ENCODE measurements at places on chromosomes 16 and 17.

GRCh38 chr17:28472871-28473497, 460 bp upstream of the SLC13A2 start:
- DNase-seq = no peak

DNA sequence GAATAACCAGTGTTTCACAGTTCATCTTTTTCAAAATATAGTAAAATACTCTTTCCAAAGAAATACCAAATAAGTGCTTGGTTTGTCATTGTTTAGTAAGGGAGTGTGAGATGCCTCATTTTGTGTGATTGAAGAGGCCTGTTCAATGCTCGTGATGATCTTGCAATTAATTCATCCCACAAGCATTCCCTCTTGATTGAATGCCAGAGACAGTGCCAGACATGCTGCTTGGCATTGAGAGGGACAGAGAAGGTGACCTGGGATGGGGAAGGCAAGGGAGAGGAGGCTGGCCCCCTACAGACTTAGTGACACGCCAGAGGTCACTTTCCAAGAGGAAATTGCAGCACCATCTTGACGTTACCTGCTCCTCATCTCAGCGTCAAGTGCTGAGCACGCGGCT, 49.3 kb downstream of the CLEC16A start:
- DNase-seq = no peak

GRCh38 chr17:37650419-37651003, 7.3 kb upstream of the DDX52 start:
- DNase-seq = no peak

DNA sequence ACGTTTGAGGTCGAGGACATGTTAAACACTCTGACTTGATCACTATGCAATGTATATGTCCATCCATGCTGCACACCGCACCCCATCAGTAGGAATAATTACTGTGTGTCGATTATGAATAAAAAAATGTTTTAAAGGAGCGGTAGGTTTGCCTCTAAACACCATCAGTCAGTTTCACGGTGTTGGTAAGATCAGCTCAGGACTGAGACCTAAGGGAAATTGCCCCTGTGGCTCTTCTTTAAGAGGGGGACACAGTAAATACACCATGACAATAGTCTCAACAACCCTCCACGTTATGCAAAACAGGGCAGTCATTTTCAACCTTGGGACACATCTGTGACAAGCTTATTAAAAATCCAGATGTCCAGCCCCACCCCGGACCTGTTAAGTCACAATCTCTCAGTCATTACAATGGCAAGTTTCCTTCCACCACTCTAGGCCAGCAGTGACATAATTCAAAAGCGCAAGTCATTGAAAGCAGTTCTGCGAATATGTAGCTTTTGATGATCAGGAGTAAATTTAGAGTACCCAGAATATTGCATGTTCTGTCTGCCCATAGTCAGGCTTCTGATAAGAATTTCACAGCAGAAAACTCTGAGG, 1.2 kb downstream of the ATMIN start:
- DNase-seq = no peak

DNA sequence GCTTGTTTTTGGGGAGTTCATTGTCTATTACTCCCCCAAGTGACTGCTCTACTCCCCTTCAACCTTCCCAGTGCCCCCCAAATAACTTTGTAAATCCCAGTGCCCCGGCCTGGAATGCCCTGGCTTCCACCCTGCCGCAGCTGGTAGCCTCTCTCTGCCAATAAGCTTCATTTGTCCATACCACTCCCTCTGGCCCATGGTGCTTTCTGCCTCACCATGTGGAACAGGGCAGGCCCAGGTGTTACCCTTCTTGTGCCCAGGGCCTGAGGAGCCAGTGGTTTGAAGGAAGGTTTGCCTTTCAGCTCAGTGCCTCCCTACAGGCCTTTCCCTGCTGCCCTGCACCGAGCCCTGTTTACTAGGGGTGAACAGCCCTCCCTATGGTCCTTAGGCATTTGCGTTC, 134.2 kb downstream of the AATF start:
- no peak for DNase-seq

GRCh38 chr16:1493746-1494094, 560 bp downstream of the TELO2 start:
- DNase-seq = no peak

- no peak for DNase-seq
These were observed 7.1 kb downstream of the MINK1 start for GRCh38 chr17:4839965-4840892.

GRCh38 chr16:53341792-53342191, 92.5 kb upstream of the RBL2 start:
- DNase-seq = no peak

DNA sequence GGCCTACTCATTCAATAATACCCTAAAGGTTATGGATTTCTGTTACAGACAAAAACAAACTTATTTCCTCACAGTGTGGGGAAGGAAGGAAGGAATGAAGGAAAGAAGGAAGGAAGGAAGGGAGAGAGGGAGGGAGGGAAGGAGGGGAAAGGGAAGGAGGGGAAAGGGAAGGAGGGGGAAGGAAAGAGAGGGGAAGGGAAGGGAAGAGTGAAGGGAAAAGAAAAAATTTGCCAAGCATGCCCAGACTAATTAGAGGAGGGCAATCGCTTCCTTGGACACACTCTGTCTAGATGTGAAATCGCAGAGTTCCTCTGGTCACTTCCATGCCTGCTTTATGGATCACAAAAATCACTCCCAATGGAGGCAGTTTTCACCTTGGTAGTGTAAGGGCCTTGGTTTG, 570.1 kb upstream of the SOX9 start:
- no peak for DNase-seq

DNA sequence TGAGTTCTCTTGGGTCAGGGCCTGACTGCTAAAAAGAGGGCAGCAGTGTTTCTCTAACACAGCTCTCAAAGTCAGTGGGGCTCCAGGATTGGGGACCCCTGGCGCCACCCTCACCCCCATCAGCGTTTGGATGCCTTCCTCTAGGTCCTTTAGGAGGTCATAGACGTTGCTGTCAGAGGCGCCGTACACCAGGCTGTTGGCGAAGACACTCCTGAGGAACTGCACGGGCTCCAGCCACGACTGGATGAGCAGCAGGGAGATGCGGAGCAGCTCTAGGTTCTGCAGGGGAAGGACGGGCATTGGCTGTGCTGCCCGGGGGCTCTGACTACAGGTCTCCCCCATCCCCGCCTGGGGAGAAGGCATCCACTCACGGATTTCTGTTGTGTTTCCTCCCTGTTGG, 993 bp downstream of the GH1 start:
- DNase-seq = peak; percentile 44

GRCh38 chr16:20987049-20987448, 86.5 kb downstream of the LYRM1 start:
- no peak for DNase-seq

DNA sequence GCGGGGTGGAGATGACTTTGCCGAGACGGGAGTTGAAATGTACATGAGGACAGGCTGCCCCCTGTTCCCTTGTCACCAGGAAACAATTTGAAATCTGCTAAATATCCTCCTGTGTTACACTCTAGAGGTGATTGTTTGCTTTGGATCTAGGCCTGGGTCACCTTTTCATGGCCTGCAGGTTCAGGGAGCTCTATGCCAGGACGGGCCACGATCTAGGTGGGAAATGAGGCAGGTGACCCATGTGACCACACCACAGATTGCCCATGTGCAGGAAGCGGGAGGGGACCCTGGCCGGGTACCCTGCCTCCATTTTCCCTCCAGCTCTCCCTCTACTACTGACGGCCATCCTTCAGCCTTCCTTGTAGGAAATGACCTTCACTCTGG, 43.4 kb downstream of the MEAK7 start:
- DNase-seq = no peak

DNA sequence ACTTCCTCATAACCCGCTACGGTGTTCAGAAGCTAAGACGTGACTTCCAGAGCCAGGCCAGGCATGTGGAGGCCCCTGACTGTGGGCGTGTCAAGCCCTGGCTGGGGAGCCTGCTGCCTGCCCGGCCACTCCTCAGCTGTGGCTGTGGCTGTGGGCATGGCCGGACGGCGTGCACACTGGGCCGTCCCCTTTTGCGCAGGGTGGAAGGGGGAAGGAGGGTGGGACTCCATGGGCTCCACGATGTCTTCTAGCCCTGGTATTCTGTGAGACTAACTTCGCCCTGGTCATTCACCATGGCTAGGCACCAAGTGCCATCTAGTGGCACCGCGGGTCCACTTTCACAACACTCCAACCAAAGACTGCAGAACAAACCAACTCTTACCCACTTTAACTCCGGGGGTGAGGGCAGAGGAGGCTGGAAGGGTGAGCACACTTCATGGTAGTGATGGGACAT, 67.9 kb downstream of the N4BP1 start:
- no peak for DNase-seq

DNA sequence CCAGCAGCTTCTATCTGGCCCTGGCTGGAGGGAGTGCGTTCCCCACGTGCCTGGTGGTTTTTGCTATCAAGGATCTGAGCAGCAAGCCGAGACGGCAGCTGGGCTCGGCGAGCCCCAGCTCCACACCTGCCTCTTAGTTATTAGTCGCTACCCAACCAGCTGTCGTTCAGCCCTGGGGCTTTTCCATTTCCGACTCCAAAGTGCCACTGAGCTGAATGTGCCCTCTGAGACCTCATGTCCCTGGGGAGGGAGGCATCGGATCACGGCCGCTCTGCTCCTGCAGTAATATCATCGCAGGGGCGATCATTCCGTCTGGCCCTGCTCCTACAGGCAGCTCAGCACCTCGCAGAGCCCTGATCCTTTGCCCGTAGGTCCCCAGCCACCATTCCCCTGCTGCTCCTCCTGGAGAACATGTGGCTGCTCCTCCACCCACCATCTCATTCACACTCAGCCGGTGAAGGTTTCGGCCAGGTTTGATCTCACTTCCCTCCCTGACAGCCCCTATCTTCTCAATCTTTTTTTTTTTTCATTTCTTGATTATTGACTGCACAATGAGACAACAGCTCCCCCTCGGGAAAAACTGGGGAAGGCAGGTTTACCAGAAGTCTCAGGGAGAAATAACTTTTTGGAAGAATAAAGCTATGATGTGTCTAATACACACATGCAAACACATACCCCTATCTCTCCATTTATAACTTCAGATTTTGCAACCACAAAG, 86.7 kb downstream of the ZFHX3 start:
- DNase-seq = no peak

- no peak for DNase-seq
These were observed 24.1 kb downstream of the CHD9 start for GRCh38 chr16:53078765-53079485.

GRCh38 chr17:61128661-61129115, 271.0 kb upstream of the TBX2 start:
- DNase-seq = no peak

GRCh38 chr16:57257455-57258070, 12.5 kb downstream of the ARL2BP start:
- no peak for DNase-seq

DNA sequence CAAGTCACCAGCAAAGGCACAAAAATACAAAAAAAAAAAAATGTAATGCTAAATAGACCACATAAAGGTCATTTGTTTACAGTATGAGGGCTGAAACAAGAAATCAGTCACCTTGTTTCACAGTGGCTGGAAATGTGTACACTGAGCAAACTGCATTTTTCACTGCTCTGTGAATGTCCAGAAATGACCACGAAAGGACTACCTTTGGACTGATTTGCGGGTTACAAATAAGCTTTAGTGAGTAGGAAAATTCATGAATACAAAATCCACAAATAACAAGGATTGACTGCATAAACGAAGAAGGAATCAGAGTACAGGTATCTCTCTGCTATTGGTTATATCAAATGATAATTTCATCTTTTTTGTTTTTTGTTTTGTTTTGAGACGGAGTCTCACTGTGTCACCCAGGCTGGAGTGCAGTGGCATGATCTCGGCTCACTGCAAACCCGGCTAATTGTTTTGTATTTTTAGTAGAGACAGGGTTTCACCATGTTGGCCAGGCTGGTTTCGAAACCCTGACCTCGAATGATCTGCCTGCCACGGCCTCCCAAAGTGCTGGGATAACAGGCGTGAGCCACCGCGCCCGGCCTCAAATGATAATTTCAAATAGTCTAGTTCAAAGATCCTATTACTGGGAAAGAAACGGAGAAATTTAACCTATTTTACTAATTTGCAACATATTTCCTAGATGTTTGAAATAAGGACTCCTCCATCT, 30.5 kb downstream of the CYTH1 start:
- DNase-seq = no peak

DNA sequence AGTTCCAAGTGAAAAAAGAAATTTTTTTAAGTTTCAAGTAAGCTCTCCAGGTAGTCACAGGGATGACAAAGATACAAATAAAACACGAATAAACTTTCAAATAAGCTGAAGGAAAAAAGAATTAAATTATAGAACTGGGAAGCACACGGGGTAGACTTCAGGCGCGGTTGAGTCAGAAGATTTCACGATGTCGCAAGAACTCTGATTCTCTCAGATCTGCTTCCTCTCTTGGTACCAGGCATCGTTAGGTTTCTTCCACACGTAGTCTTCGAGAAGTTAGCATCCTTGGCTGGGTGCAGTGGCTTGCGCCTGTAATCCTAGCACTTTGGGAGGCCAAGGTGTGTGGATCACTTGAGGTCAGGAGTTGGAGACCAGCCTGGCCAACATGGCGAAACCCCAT, 784.1 kb upstream of the RBFOX1 start:
- DNase-seq = no peak

DNA sequence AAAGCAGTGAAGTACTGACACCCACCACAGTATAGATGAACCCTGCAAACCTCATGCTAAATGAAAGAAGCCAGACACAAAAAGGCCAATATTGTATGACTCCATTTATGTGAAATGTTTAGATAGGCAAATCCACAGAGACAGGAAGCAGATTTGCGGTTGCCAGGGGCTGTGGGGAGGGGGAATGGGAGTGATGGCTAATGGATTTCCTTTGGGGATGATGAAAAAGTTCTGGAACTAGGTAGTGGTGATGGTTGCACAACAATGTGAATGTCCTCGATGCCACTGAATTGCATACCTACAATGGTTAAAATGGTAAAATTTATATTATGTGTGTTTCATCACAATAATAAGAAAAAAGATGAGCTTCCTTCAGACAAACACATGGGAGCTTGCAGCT, 28.4 kb upstream of the WFIKKN2 start:
- no peak for DNase-seq

DNA sequence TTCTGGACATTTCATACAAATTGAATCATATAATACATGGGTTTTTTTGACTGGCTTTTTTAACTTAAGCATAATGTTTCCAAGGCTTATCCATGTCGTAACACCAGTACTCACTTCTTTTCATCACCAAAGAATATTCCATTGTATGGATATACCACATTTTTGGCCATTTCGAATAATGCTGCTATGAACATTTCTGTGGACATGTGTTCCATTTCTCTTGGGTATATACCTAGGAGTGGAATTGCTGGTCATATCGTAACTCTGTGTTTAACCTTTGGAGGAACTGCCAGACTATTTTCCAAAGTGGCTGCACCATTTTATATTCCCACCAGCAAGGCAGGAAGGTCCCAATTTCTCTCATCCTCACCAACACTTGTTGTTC, 46.0 kb upstream of the WSB1 start:
- no peak for DNase-seq

GRCh38 chr16:84358601-84359295, 9.6 kb upstream of the ATP2C2 start:
- no peak for DNase-seq

All from right lobe of liver (tissue), 6 donors.